H1 (cell line): ENCODE measurements at places on chromosomes 1 and 21.

GRCh38 chr1:1857096-1857703 lies 33.7 kb downstream of the GNB1 start:
- H3K4me3 ChIP-seq = no peak overlapping the region
- no peak overlapping the region for H3K27ac ChIP-seq
- H3K27me3 ChIP-seq = no peaks in the 10 kb centered on the region
- no peaks in the 10 kb centered on the region for H3K4me1 ChIP-seq
- H3K36me3 ChIP-seq = no peaks in the 10 kb centered on the region

DNA sequence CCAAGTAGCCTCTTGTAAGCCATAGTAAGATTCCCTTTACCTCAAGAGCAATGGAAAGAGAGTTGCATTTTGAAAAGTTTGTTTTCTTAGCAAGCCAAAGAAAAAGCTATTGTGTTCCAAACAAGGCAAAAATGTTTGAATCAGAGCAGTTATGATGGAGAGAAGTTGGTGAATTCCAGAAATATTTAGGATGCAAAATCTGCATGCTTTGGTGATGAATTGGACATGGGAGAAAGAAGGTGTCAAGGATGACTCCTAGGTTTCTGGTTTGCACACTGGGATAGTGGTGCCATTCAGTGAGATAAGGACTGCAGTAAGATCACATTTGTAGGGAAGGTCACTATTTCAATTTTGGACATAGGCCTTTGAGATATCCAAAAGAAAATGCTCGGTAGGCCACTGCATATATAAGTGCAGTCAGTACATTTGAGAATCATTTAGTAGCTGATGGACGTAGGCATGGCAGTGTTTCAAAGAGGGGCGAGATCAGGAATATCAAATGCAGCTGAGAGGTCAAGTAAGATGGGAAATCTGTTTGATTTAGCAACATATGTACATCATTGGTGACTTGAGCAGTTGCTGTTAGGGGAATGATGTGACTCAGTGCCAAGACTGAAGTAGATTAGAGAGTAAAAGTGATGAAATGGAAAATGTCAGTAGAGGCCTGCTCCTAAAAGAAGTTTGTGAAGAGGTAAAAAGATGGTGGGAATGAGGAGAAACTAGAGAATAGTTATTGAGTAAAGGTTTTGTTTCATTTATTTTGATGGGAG lies 33.9 kb upstream of the GPR25 start:
- no peak for DNase-seq
- H3K36me3 ChIP-seq = peaks cover 12% of the 10 kb centered on the region; the same call in 1 of the 2 replicates
- no peaks in the 10 kb centered on the region for H3K4me1 ChIP-seq
- H3K27me3 ChIP-seq = no peaks in the 10 kb centered on the region
- no peak overlapping the region for H3K4me3 ChIP-seq
- H3K27ac ChIP-seq = no peak overlapping the region

DNA sequence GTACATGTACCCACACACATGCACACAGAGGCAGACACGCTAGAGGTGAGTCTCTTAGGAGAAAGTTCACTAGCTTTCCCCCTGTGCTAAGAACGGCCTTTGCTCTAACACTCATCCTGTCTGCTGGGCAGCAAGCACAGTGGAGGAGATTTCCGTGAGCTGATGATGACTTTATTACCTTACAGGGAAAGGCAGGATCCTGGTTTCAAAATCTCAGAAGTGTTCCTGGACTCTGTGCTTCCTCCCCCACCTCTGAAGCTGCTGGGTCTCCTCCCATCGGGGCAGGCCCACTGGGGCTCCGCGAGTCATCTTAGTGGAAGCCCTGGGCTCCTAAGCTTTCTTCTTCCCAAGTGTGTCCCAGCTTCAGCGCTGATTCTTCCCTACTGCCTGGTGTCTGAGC lies 2.7 kb downstream of the FAM3B start:
- DNase-seq = no peak
- H3K36me3 ChIP-seq = no peaks in the 10 kb centered on the region
- H3K27ac ChIP-seq = no peak overlapping the region
- peaks cover 10% of the 10 kb centered on the region for H3K27me3 ChIP-seq

GRCh38 chr1:63148825-63149645 lies 173.3 kb upstream of the FOXD3 start:
- H3K27me3 ChIP-seq = no peaks in the 10 kb centered on the region
- DNase-seq = peak; percentile 60
- no peak overlapping the region for H3K4me3 ChIP-seq
- no peak overlapping the region for H3K27ac ChIP-seq
- no peaks in the 10 kb centered on the region for H3K36me3 ChIP-seq

- no peak overlapping the region for H3K27ac ChIP-seq
- H3K4me3 ChIP-seq = no peak overlapping the region
- no peaks in the 10 kb centered on the region; the same call in 1 of the 2 replicates for H3K27me3 ChIP-seq
- no peaks in the 10 kb centered on the region for H3K4me1 ChIP-seq
Observed at GRCh38 chr1:5509664-5510452, 482.4 kb downstream of the NPHP4 start.

DNA sequence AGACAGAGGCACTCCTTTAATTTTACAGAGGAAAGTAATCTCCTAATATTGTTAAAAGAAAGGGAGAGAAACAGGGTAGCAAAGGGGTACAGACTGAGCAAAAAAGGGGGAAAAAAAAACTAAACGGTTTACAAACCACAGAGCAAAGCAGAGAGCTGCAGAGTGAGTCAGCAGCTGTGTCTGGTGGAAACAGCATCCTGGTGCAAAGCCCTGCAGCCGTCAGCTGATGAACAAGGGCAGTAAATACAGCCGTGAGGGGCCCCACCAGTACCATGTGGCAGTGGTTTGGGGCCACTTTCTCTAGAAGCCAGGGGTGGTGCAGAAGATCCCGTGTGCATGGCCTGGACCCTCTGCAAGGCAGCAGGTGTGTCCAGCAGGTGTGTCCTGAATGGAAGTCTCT lies 111.3 kb downstream of the ERG start:
- no peak overlapping the region for H3K4me3 ChIP-seq
- H3K27ac ChIP-seq = no peak overlapping the region
- no peaks in the 10 kb centered on the region for H3K27me3 ChIP-seq
- DNase-seq = no peak
- no peaks in the 10 kb centered on the region for H3K36me3 ChIP-seq
- no peaks in the 10 kb centered on the region; the same call in 1 of the 2 replicates for H3K4me1 ChIP-seq

DNA sequence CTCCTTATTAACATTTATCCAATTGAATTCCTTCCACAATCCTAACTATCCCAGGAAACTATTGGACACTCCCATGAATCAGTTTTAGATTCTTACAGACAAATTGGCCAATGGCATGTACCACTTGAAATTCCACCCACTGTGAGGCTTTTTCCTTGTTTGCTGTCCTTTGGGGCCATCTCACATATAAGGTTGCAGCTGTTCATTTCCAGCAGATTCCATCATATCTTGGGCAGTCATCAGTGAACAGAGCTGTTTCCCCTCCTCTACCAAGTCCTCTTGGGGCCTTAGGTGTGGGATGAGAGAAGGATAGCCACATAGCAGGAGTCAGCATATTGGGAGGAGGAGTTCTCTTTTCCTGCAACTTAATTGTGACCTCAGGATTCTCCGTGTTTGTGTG lies 109.1 kb downstream of the HHAT start:
- H3K27me3 ChIP-seq = no peaks in the 10 kb centered on the region
- H3K4me3 ChIP-seq = no peak overlapping the region
- 0 out of 2 replicates have a peak, but pooled peaks cover 5% of the 10 kb centered on the region for H3K4me1 ChIP-seq
- DNase-seq = no peak
- no peaks in the 10 kb centered on the region for H3K36me3 ChIP-seq
- no peak overlapping the region for H3K27ac ChIP-seq

DNA sequence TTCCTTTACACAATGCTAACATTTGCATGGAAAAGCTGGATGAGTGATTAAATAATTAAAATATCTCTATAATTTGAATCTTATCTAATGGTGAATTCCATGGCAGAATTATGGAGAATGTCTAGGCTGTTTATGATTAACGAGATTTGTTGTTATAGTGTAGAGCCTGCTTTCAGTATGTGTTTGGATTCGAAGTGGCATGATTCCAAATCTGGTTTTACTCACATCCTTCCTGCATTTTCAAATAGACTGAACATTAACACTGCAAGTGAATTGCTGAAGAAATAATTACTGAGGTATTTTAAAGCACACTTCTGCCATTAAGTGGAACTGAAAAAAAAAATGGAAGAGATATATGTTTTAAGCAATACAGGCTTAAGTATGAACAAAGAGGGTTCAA lies 5.1 kb upstream of the NEK7 start:
- no peak for DNase-seq
- no peak overlapping the region for H3K4me3 ChIP-seq
- no peaks in the 10 kb centered on the region for H3K36me3 ChIP-seq
- H3K27me3 ChIP-seq = no peaks in the 10 kb centered on the region

DNA sequence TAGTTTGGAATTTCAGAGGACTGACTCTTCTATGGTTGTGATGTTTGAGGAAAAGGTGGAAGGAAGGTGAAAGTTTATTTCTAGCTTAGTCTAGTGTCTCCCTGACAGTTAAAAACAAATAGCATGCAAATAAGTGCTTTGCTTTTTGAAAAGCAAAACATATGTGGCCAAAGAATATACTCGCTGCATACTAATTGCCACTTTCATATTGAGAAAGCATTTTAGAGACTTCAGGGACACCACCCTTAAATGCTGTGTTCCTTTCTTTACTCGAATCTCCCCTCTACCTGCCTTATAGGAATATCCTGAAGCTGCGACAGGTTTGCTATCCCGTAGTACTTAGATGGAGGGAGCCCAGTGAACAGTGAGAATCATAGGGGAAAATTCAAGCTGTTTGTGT lies 23.2 kb downstream of the GLUL start:
- no peak overlapping the region for H3K4me3 ChIP-seq
- no peak for DNase-seq
- H3K27ac ChIP-seq = no peak overlapping the region
- no peaks in the 10 kb centered on the region for H3K4me1 ChIP-seq

DNA sequence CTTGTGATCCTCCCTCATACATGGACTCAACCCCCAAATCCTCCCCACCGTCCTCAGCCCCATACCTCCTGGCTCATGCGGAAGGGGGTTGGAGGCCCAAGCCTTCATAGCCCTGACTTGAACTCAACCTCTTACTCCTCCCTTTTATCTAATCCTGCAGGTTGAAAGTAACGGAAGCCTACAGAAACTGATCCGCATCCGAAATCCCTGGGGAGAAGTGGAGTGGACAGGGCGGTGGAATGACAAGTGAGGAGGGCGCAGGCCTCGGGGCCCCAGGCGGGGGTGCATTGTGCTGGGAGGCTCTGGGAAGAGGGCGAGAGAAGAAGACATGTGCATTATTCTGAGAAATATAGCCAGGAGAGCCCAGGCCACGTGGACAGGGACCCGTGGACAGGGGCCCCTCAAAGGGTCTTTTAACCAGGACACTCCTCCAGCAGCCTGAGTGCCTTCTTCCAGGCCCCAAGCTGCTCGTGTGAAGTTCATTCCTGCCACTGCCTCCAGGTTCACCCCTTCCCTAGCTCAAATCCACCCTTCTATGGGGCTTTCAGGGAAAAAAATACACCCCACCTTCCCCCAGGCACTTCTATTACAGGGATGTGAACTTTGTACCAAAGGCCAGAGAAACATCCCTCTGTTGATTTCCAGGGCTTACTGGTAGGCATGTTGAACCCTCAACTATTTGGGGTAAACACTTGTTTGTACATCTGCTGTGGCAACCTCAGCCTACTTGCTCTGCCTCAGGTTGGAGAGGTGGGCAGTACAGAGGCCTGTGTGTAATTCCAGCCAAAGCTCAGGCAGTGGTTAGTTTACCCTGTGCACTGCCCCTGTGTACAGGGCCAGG lies 38.6 kb downstream of the CAPN2 start:
- no peak for DNase-seq
- peaks cover 3% of the 10 kb centered on the region for H3K27me3 ChIP-seq
- no peak overlapping the region for H3K27ac ChIP-seq
- peaks cover 8% of the 10 kb centered on the region for H3K4me1 ChIP-seq
- H3K36me3 ChIP-seq = no peaks in the 10 kb centered on the region

DNA sequence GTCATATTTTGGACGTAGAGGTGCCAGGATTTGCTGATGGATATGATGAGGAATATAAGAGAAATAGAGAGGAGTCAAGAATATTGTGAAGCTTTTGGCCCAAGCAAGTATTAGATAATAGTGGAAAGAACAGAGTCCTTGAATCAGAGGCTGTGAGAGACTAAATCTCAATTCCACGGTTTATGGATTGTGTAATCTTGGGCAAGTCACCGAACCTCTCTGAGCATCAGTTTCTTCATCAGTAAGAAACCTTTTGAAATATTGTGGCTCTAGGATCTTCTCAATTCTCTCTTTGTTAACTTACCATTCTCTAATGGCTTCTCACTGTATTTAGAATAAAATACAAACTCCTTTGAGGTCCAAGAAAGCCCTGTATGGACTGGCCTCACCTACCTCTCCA lies 77.6 kb downstream of the RPS6KA1 start:
- DNase-seq = no peak
- H3K27ac ChIP-seq = no peak overlapping the region
- H3K27me3 ChIP-seq = no peaks in the 10 kb centered on the region
- H3K4me1 ChIP-seq = peaks cover 2% of the 10 kb centered on the region; the same call in 1 of the 2 replicates
- no peaks in the 10 kb centered on the region for H3K36me3 ChIP-seq

- no peaks in the 10 kb centered on the region for H3K4me1 ChIP-seq
- no peak for DNase-seq
- no peak overlapping the region for H3K4me3 ChIP-seq
- H3K27ac ChIP-seq = no peak overlapping the region; the same call in 1 of the 2 replicates
- 0 out of 2 replicates have a peak, but pooled peaks cover 2% of the 10 kb centered on the region for H3K36me3 ChIP-seq
- H3K27me3 ChIP-seq = peaks cover 2% of the 10 kb centered on the region; the same call in 1 of the 2 replicates
Observed at GRCh38 chr1:27339213-27339612, 2.6 kb upstream of the SYTL1 start.

DNA sequence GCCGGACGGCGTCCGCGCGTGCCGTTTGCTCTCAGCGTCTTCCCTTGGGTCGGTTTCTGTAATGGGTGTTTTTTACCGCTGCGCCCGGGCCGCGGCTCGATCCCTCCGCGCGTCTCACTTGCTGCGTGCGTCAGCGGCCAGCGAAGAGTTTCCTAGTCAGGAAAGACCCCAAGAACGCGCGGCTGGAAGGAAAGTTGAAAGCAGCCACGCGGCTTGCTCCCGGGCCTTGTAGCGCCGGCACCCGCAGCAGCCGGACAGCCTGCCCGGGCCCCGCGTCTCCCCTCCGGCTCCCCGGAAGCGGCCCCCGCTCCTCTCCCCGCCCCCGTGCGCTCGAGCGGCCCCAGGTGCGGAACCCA lies 159.8 kb downstream of the RUNX1 start:
- DNase-seq = no peak
- peaks cover 85% of the 10 kb centered on the region for H3K27me3 ChIP-seq
- no peak overlapping the region for H3K27ac ChIP-seq

GRCh38 chr1:59827055-59827643 lies 12.4 kb downstream of the HOOK1 start:
- H3K27ac ChIP-seq = no peak overlapping the region
- no peaks in the 10 kb centered on the region for H3K4me1 ChIP-seq
- no peak overlapping the region for H3K4me3 ChIP-seq
- DNase-seq = no peak

- H3K27me3 ChIP-seq = no peaks in the 10 kb centered on the region
- DNase-seq = peak; percentile 98
- H3K36me3 ChIP-seq = no peaks in the 10 kb centered on the region
Observed at GRCh38 chr1:19715334-19716203, 50.9 kb downstream of the HTR6 start.
